Epithelial cell of esophagus (primary cell): ENCODE measurements at places on chromosomes 3 and 15.

- no peak for DNase-seq
These were observed 210.0 kb upstream of the PEX5L start for GRCh38 chr3:180246688-180247195.

- peak; percentile 88 for DNase-seq
These were observed 185.5 kb upstream of the ANKRD28 start for GRCh38 chr3:15983232-15983631.

- no peak for DNase-seq
These were observed 79.3 kb downstream of the CHSY1 start for GRCh38 chr15:101172501-101173071.

DNA sequence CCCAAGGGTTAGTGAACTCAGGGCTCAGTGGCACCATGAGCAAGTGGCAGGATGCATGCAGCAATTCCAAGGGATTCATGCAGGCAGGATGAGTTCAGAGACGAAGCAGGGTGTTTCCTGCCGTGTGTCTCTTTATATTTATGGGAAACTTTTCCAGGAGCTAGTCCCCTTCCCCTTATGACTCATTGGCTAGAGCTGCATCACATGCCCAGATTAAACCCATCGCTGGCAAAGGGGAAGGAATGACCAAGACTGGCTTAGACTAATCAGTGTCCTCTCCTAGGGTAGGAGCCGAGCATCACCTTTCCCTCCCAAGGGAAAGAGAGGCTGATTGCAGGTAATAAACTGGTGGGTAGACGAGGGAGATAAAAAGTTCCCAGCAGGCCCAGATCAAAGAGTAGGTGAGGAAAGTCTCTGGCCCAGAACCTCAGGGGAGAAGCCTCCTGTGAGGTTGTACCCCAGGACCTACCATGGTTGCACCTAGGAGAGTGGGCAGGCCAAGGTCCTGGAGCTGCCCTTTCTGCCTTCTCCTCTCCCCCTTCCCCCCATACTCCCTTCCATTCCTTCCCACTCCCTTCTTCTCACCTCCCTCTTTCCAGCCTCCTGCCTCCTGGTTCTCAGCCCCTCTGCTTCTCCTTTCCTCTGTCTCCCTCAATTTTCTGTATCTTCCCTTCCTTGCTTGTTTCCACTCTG, 67.8 kb upstream of the ITGA11 start:
- no peak for DNase-seq

DNA sequence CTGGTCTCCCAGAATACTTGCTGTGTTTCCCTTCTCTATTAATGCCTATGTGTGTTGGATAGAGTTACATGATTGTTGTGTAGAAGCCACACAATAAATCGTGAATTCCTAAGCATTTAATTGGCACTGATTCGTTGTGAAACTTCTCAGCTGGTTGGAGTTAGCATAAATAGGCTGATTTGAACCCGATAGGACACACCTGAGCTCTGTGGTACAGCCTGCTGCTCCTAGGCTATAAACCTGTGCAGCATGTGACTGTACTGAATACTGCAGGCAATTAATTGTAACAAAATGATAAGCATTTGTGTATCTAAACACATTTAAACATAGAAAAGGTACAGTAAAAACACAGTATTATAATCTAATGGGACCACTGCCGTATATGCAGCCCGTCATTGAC, 4.9 kb downstream of the ACAD11 start:
- no peak for DNase-seq

- peak; percentile 75 for DNase-seq
These were observed 107.2 kb downstream of the THRB start for GRCh38 chr3:24387493-24387892.

DNA sequence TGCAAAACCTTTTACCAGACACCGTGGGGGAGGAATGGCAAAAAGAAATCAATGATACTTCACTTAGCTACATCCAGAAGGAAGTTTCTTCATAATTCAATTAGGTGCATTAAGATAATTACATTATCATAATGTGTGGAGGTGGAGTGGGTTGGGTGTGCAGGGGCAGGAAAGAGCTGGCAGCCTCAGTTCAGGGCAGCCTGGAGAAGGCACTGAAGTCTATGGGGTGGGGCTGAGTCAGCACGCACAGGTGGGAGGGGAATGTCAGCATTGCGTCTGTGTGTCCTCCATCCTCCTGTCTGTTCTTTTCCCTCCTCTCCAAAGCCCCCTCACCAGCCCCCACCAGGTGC, 278.8 kb downstream of the GABRG3 start:
- no peak for DNase-seq

DNA sequence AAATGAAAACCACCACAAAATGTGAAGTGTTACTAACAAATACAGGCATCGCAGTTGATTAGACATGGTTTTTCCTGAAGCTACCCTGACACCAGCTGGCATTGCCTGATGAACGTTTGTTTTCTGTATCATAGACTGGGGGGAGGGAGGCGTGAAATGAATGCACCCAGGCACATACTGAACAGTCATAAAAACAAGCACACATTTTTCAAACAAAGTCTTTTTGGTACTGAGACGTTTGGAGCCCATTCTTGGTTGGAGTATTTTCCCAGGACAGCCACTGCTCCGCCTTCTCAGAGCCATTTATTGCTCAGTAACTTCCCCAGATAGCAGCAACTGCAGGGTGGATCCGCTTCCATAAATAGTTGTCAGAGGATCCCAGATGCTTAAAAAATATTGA, 52.4 kb downstream of the KLF13 start:
- DNase-seq: no peak

DNA sequence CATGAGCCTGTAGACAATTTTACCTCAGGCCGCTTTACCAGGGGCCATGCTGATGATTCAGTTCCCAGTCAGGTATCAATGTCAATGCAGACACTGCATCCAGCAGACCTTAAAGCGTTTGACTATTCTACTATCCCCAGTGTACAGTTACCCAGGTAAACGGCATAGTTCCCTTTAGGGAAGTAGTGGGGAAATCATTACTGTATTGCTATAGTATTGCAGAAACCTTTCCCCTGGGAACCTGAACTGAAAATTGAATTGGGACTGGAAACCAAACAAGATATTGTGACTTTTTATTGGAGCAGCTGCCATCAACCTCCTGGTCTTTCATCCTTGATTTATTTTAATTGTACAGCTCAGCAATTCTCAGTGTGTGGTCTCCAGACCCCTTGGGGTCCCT, 6.6 kb upstream of the INAFM2 start:
- peak; percentile 28 for DNase-seq

DNA sequence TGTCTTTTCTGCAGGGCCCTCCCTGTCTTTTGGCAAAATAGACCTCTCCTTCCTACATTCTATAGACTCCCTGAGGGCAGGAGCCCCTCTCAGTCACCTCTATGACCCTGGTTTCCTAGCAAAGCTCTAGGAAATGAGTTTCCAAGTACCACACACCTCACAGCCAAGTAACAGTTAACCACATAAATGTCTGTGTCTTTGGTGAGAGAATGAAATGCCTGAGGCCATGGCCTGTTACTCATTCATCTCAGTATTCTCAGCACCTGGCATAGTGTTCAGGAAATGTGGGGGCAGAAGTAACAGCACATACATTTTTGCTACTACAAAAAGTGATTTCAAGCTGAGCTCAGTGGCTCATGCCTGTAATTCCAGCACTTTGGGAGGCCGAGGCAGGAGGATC, 21.0 kb downstream of the RFT1 start:
- DNase-seq: peak; percentile 97

GRCh38 chr15:79032656-79033055, 57.9 kb downstream of the RASGRF1 start:
- DNase-seq: no peak

DNA sequence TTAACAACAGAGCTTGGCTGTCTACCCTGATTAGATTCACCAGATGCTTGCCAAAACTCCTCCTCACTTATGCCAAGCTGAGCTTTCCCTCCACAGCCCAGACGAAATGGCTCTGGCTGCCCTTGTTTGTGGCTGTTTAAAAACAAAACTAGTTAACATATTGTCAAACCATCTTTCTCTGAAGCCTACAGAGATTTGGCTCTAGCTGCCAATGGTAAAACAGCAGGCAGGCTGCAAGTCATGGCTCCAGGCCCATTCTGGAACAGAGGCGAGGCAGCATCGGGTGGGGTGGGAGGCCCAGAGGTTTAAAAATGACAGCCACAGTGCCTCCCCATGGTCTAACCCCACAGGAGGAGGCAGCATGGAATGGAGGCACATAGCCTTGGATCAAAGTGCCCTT, 75.9 kb downstream of the SCN5A start:
- DNase-seq: no peak

DNA sequence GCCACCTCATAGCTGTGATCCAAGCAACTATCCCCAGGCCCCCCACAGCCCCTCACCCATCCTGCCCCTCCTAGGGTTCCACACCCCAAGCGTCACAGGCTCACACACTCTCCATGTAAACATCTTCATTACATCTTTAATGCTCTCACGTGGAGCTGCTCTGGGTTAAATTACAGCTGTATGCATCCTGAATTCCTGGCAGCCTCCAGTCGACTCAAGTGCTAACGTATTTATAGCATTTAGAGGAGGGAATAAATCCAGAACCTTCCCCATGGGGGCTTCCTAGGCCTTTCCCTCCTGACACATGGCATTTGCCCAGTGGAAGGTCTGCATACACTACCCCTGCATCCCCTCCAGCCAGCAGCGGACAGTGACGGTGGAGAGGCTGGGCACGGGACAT, 9.6 kb downstream of the C3orf18 start:
- no peak for DNase-seq

DNA sequence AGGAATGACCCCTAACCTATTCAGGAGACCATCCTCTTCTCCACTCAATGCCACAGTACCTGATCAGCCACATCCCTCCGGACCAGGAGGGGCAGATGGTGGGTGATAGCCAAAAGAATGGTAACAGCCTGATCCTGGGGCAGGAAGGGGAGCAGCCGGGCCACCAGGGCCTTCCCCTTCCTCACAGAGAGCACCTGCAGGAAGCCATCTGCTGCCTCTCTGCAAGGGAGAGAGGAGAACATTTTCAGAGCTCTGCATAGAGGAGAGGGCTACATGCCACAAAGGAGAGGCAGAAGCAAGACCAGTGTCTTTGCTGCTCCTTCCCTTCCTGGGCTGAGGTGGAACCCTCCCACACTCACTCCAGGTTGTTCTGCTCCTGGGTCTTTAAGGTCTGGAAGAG, 5.5 kb upstream of the SPG11 start:
- DNase-seq: no peak

GRCh38 chr15:98281130-98281529, 320.6 kb downstream of the ARRDC4 start:
- DNase-seq: no peak
